ENCODE measurements at places on chromosomes 1 and 21. TPM values are rescaled to one million over a fixed set of nuclear protein-coding genes. Genes with fewer than 3 reads are reported as not detected.
A peak's percentile ranks its signal among the peaks of the same experiment; 100 is the strongest.

Gene HMGCS2
- total RNA-seq, result not detected

Gene LEMD1
- total RNA-seq, result 4.0 TPM

Gene OR14K1
- not detected for total RNA-seq

Gene PLEKHA6
- 53.8 TPM for total RNA-seq

Gene RIPPLY3
- total RNA-seq, result 11.4 TPM

Gene C1orf141
- not detected for total RNA-seq

Gene ASB17
- total RNA-seq, result not detected

DNA sequence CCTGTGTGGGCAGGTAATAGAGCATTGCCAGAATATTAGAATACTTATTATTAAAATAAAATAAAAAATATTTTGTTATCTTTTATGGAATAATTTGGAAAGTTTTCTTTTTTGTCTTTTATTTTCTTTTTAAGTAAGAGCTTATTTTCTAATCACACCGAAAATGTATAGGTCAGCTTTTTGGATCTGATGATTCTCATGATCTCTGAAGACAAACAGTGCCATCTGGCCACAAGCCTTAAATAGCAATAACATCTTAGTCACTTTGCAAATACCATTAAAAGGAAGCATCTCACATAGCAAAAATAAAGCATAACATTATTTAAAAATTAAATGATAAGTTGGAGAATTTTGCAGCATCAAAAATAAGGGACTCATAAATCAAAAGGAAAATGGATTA lies 213.8 kb downstream of the PLA2G4A start:
- H3K27me3 ChIP-seq, result no peaks in the 10 kb centered on the region
- no peak overlapping the region for H3K4me3 ChIP-seq
- DNase-seq, result peak; percentile 55
- H3K36me3 ChIP-seq, result no peaks in the 10 kb centered on the region
- no peak overlapping the region for H3K27ac ChIP-seq

- H3K36me3 ChIP-seq, result peaks cover 73% of the 10 kb centered on the region
- H3K4me1 ChIP-seq, result peaks cover 71% of the 10 kb centered on the region
- H3K27me3 ChIP-seq, result no peaks in the 10 kb centered on the region
- DNase-seq, result no peak
Measured at GRCh38 chr1:94228640-94229375, 8.6 kb downstream of the ARHGAP29 start.

- peak; percentile 35 for DNase-seq
- no peaks in the 10 kb centered on the region for H3K36me3 ChIP-seq
- H3K4me1 ChIP-seq, result no peaks in the 10 kb centered on the region
- H3K27ac ChIP-seq, result no peak overlapping the region
Measured at GRCh38 chr21:19198801-19199200, 795.2 kb upstream of the TMPRSS15 start.

DNA sequence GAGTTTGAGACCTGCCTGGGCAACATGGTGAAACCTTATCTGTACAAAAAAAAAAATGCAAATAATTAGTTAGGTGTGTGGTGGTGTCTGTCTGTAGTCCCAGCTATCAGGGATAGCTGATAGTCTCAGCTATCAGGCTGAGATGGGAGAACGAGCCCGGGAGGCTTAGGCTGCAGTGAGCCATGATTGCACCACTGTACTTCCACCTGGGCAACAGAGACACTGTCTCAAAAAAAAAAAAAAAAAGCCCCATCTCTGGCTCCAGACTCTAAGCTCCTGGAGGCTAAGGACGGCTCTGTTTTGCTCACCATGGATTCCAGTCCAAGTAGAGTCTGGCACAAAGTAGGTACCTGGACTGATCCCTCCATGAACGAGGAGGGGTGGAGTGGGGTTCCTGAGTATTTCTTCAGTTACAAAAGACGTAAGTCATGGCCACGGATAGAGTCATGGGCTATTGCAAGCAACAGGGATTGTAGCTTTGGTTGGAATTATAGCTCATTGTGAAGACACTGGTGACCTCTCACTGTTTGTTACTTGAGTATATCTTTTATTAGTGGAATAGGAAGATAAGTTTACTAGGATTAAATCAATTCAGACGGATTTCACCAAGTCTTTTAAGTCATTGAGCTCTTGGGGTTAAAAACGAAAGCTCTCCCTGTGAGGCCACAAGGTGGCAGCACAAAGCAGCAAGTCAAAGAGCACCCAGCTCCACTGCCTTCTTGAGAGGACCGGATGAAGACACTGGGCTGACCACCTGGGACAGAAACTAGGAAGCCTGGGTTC lies 35.6 kb upstream of the TMEM61 start:
- peak overlapping the region; percentile 52 for H3K27ac ChIP-seq
- H3K27me3 ChIP-seq, result no peaks in the 10 kb centered on the region
- no peak overlapping the region for H3K4me3 ChIP-seq
- H3K4me1 ChIP-seq, result peaks cover 22% of the 10 kb centered on the region
- no peaks in the 10 kb centered on the region for H3K36me3 ChIP-seq
- DNase-seq, result peak; percentile 89

DNA sequence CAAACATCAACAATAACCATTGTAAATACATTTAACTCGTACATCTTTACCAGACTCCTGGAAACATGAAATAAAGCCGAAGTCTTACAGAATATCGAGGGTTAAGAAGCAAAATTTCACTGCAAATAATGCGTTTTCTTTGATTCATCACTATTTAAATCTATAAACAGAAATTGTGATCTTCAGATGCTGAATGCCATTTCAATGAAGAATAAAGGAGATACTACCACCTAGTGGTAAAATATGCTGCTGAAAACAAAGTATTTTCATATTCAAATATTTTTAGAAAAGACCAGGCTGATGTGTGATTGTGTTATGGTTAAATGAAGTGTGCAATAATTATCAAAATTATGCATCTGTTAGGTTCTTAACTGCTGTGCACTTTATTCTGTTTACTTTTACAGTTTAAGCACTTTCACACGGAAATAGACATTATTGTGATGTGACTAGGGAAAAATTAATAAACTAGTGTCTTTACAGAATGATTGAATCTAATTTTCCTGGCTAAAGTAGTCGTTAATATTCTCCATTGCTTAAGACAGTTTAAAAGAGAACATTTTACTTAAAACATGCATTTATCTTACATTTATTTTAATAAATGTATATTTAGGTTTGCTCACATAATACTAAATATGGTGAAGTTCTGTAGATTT lies 1093.1 kb downstream of the MRPL39 start:
- no peaks in the 10 kb centered on the region for H3K27me3 ChIP-seq
- H3K36me3 ChIP-seq, result no peaks in the 10 kb centered on the region
- H3K4me3 ChIP-seq, result no peak overlapping the region
- DNase-seq, result peak; percentile 57
- H3K4me1 ChIP-seq, result no peaks in the 10 kb centered on the region

GRCh38 chr1:66356605-66357004 lies 177.3 kb upstream of the SGIP1 start:
- no peaks in the 10 kb centered on the region for H3K4me1 ChIP-seq
- H3K27ac ChIP-seq, result no peak overlapping the region
- no peak for DNase-seq
- no peak overlapping the region for H3K4me3 ChIP-seq
- no peaks in the 10 kb centered on the region for H3K36me3 ChIP-seq

- peaks cover 7% of the 10 kb centered on the region for H3K4me1 ChIP-seq
- H3K36me3 ChIP-seq, result no peaks in the 10 kb centered on the region
- no peak overlapping the region for H3K4me3 ChIP-seq
- no peaks in the 10 kb centered on the region for H3K27me3 ChIP-seq
- DNase-seq, result peak; percentile 27
Measured at GRCh38 chr1:226051365-226051764, 11.2 kb upstream of the H3-3A start.

- H3K27me3 ChIP-seq, result peaks cover 17% of the 10 kb centered on the region
- no peaks in the 10 kb centered on the region for H3K4me1 ChIP-seq
- no peak overlapping the region for H3K27ac ChIP-seq
- H3K36me3 ChIP-seq, result no peaks in the 10 kb centered on the region
- DNase-seq, result no peak
Measured at GRCh38 chr1:18118078-18118477, 10.5 kb downstream of the IGSF21 start.

DNA sequence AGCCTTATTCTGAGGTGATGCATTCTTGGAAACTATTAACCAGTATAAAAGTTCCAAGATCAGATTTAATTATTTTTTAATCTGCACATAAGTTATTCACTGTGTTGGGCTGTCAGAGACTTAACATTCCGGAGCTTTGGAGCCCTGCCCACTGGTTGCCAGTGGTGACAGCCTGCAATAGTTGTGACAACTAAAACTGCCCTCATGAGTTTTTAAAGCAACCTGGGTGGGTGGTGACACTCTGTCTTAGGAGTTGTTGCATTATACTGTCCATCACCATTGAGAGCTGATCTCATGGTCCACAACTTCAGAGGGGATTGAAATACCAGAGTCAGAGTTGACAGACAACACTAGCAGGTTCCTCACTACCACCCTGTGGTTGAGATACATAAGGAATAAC lies 653.9 kb upstream of the USP24 start:
- no peaks in the 10 kb centered on the region for H3K27me3 ChIP-seq
- no peak overlapping the region for H3K4me3 ChIP-seq
- peaks cover 23% of the 10 kb centered on the region for H3K4me1 ChIP-seq
- no peaks in the 10 kb centered on the region for H3K36me3 ChIP-seq

DNA sequence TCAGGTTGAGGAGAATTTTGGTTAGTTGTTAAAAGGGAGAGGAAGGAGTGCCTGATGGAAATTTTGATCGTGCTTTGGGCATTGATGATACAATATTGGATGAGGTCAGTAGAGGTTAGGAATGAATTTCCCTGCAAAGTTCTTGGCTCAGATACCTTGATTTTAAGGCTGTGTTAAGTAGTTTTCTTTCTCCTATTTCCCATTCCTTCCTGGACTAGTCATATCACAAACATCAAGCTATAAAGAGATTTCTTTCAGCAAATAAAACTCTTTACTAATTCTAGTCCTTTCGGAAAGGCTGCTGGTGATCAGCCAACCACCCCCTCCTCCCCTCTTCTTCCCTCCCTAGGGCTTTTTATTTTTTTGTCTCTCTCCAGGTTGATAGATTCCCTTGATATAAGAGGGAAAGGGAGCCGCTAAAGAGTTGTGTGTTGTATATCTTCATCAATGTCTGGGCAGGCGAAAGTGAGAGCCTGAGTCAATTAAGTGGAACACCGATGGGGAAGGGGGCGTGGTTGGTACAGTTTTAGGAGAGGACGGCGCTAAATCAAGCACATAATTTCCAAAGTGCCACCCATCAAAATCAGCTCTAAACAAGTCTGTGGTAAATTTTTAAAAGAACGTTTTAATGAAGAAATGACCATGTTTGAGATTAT lies 100.1 kb upstream of the PLXNA2 start:
- no peaks in the 10 kb centered on the region for H3K36me3 ChIP-seq
- H3K4me3 ChIP-seq, result peak overlapping the region; percentile 28
- peak overlapping the region; percentile 41 for H3K27ac ChIP-seq
- no peaks in the 10 kb centered on the region for H3K27me3 ChIP-seq
- H3K4me1 ChIP-seq, result peaks cover 19% of the 10 kb centered on the region

DNA sequence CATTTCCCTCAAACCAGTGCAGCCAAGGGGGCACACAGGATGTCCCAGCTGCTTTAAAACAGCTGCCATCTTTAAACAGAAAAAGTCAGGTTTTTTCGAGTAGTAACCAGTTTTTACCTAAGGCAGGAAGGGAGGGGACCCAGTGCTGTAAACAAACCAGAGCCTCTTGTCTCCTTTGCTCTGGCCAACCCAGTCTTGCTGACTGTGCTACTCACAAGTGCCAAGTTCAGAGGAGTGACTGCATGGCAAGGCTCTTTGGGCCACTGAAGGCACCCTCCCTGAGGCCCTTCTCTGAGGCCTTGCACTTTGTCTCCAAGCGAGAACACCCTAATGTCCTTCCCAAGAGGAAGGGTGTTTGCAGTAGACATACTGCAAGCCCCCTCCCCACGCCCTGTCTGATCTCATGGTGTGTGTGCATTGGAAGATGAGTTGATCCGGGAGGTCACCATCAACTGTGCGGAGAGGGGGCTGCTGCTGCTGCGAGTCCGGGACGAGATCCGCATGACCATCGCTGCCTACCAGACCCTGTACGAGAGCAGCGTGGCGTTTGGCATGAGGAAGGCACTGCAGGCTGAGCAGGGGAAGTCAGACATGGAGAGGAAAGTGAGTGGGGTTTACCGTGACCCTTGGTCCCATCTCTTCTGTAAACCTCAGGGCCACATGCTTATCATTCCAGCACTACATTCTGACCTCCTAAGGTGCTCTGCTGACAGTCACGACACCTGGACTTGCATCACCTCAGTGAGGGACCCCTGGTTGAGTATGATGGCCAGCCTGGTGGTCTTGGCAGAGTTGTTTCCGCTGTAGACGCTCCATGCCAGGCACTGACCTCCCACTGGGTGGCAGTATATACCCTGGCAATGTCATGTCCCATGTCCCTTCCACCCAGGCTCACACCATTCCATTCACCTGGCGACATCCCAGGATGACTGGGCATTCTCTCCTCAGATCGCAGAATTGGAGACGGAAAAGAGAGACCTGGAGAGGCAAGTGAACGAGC lies 4.7 kb downstream of the DNALI1 start:
- H3K4me3 ChIP-seq, result no peak overlapping the region
- no peaks in the 10 kb centered on the region for H3K27me3 ChIP-seq
- peaks cover 2% of the 10 kb centered on the region for H3K4me1 ChIP-seq
- no peak overlapping the region for H3K27ac ChIP-seq

DNA sequence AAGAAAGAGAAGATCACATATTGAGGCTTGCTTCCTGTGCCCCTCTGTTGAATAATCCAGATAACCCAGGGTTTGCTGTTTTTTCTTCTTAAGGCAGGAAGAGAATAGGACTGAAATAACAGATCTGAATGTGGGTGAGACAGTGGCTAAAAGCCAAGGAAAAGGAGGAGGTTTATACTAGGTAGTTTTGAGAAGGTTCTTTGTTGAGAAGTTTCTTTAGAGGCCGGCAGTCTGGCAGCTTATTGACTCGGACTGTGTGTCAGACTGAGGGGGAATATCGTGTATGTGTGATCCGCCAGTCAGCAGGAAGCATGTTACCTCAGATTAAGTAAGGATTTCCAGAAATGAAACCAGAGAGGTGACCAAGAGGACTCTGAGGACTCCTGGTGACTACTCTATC lies 119.8 kb downstream of the PLA2G4A start:
- H3K4me1 ChIP-seq, result peaks cover 11% of the 10 kb centered on the region
- no peak overlapping the region for H3K4me3 ChIP-seq
- no peak for DNase-seq
- H3K36me3 ChIP-seq, result no peaks in the 10 kb centered on the region
- no peak overlapping the region for H3K27ac ChIP-seq

GRCh38 chr21:42176859-42177258 lies 42.1 kb upstream of the ABCG1 start:
- no peak overlapping the region for H3K4me3 ChIP-seq
- H3K27ac ChIP-seq, result no peak overlapping the region
- H3K27me3 ChIP-seq, result peaks cover 8% of the 10 kb centered on the region
- peaks cover under 1% of the 10 kb centered on the region for H3K4me1 ChIP-seq
- no peak for DNase-seq

GRCh38 chr1:38041936-38042834 lies 4.4 kb downstream of the POU3F1 start:
- peaks cover 23% of the 10 kb centered on the region for H3K27me3 ChIP-seq
- peaks cover 4% of the 10 kb centered on the region for H3K4me1 ChIP-seq
- H3K36me3 ChIP-seq, result no peaks in the 10 kb centered on the region

Data from PC-3 (cell line).